HCEC 1CT (cell line): ENCODE measurements at places on chromosomes 2 and 18.

DNA sequence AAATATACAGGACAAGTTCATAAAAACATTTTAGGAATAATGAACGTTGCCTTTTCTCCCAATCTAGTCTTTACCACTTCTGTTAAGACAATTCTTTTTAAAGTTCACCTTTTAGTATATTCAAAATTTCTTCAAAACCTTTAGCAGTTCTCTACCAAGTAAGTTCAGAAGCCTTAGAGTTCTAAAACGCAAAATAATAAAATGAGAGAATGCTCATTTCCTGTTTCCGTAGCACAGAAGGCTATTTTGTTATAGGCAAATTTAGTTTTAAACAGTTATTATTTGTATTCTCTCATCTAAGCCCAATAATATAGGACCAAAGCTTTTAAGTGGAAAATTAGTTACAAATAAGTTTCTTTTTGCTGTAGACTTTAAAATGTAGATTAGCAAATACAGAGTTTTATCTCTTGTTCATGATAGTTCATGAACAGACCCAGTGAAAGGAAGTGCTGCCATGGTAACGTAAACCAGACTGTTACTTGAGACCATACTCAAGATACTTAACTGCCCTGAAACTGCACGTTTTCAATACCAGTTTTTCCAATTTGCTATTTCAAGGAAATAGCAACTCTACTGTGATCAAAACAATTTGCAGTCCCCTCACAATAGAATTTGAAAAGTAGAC lies 173.1 kb upstream of the STON1 start:
- DNase-seq: no peak

- no peak for DNase-seq
These were observed 7.6 kb downstream of the POU3F3 start for GRCh38 chr2:104861351-104862057.

- DNase-seq: no peak
These were observed 95.2 kb downstream of the NAB1 start for GRCh38 chr2:190744041-190744440.

GRCh38 chr2:44582363-44583008 lies 220.7 kb downstream of the CAMKMT start:
- DNase-seq: peak; percentile 55

DNA sequence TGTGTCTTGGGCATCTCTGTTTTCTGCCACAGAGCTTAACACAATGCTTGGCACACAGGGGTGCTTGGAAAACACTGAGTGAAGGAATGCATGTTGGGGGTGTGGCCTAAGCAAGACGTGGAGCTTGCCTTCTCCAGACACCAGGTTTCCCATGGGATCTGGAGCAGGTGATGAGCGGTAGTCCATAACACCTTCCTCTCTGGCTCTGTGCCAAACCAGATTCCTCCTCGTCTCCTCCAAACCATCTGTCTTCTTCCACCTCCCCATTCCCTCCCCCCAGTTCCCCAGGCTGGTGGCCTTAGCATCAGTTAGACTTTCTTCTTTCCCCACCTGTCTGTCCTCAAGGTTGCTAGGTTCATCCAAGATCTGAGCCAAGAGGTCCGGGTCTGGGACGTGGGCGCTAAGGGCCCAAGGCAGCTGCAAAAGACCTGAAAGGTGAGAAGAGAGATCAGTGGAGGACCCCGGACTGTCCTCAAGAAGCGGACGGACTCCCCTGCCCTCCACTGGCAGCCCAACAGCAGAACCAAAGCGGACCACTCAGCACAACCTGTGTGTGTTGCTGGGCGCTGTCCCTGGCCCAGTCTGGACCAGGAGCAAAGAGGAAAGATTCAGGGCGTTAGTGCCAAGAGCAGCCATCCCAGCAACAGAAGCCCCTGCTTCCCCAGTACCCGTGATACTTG lies 1.2 kb upstream of the ITM2C start:
- DNase-seq: no peak

DNA sequence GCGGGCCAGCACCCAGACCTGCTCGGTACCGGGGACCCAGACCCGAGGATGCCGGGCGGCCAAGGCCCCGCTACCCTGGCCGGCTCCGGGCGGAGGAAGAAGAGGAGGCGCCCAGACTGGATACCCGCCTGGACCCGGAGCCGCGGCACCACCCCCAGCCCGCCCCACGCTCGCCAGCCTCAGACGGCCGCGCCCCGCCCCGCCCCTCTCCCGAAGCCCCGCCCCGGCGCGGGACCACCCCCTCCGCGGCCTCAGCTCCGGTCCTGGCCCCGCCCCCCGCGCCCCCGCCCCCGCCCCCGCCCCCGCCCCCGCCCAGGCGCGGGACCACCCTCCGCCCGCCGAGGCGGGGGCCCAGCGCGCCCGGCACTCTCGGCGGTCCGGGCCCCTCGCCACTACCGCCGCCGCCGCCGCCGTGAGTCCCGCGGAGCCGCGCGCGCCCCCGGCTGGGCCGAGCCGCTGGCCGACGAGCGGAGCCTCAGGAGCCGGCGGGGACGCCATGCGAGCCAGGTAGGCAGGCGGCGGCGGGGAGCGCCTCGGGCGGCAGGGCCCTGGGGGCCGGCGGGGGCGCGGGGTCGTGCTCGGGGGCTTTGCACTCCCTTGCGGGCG lies at the start of gene SH3BP4:
Gene SH3BP4 (plus strand): TSS at position 354 of the 606 bp plus-strand sequence. CDS start 82,986 bp downstream, outside the sequence.
- DNase-seq: peak; percentile 78

DNA sequence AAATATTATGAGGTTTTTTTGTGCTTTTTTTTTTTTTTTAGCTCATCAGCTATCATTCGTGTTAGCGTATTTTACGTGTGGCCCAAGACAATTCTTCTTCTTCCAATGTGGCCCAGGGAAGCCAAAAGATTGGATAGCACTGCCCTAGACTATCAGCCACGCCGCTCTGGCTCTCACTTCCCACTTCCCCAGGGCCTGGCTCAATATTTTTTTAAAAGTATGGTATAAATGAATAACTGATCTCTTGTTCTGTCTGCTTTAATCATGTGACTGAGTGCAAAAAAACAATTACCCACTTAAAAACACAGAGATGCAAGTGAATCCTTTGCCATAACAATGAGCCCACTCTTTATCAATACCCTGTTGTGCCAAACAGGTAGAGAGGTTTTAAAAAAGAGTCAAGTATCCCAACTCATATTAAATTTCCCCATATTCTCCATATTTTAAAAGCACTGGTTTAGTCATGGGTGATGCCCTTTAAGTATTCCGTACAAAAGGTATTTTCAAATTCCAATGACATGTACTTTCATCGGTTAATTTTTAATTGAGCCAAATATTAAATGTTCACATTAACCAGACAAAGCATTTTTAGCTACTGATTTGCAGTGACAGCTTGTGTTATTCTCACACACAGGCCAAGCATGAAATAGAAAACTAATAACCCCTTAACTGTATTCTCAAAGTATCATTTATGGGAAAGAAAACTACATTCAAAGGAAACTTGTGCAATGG lies 12.6 kb downstream of the BCL2 start:
- DNase-seq: no peak

GRCh38 chr2:193847991-193848390 lies 1653.3 kb upstream of the TMEFF2 start:
- DNase-seq: no peak

GRCh38 chr2:20822535-20823490 lies at the start of gene LDAH:
Gene LDAH (minus strand): TSS chr2:20823101. CDS start chr2:20801463, 21,638 bp downstream.
- DNase-seq: peak; percentile 81

DNA sequence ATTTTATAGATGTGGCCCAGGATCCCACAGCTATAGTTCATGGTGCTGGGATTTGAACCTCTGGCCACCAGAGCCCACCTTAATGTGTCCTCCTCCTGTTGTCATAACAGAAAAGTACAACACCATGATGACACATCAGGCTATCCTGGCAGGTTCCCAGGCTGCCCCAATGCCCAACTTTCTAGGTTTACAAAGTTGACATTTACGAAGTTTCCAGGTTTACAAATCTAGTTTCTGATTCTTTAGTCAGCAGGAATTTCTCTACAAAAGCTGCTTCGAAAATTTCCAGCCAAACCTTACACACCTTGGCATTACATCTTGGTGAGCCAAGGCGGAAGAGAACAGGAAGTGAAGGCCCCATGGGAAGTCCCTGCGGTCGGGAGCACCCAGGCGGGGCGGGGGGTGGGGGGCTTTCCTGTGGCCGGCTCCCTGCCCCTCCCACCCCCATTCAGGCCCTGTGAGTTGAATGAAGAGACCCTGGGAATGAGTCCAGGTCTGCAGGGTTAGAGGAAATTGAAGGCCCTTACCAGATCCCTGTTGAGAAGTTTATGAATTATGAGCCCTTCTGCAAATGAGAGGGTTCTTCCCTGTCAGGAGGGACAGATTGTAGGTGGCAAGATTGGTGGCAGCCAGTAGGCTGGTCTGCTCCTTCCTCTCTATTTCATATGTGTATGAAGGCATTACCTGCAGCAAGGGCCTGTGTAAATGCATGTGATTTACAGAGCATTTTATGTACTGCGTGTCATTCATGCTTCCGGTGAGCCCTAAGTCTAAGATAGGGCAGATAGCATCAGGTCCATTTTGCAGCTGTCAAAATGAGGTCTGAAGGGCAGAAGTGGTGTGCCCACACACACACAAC lies 11.1 kb upstream of the IL1RN start:
- DNase-seq: no peak

GRCh38 chr18:67794521-67794920 lies 278.0 kb upstream of the DSEL start:
- DNase-seq: no peak

GRCh38 chr2:46365913-46366667 lies 68.9 kb downstream of the EPAS1 start:
- DNase-seq: peak; percentile 13

DNA sequence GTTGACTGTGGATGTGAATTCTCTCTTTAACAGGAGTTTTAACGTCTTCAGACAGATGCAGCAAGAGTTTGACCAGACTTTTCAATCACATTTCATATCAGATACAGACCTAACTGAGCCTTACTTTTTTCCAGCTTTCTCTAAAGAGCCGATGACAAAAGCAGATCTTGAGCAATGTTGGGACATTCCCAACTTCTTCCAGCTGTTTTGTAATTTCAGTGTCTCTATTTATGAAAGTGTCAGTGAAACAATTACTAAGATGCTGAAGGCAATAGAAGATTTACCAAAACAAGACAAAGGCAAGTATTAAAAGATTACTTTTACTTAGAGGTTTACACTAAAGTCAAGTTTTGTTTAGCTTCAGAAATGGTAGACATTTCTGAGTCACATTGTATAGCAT lies 30.2 kb upstream of the TYMS start:
- no peak for DNase-seq

DNA sequence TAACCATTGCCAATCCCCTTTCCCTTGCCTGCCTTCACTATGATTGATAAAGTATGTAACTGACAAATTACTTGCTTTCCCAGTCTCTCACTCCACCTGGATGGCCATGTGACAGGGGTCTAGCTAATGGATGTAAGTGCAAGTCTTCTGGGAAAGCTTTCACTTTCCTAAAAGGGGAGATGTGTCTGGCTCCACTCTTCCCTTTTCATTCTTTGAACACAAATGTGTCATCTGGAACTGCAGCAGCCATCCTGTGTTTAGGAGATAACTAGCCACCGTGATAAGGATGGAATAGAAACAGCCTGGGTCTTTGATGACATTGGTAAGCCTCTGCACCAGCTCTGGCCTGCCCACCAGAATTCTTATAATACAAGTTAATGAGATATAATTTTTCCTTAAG lies 38.2 kb downstream of the SNRPD1 start:
- DNase-seq: no peak

DNA sequence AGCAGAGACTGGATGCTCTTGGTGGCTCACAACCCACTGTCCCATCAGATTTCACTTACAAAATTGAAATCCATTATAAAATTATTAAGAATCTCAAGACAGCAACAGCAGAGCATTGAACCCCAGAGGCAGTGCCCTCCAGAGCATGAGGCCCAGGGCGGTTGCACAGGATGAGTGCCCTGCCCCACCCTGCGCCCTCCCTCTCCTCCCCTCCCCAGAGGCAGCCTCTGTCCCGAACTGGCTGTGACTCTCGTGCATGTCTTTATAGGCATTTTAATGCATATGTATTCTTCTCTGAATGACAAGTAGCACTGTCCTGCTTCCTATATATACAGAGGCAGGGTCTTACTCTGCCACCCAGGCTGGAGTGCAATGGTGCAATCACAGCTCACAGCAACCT lies 10.4 kb downstream of the MFSD2B start:
- DNase-seq: no peak

GRCh38 chr2:26892922-26893524 lies 45.1 kb downstream of the DPYSL5 start:
- DNase-seq: no peak

DNA sequence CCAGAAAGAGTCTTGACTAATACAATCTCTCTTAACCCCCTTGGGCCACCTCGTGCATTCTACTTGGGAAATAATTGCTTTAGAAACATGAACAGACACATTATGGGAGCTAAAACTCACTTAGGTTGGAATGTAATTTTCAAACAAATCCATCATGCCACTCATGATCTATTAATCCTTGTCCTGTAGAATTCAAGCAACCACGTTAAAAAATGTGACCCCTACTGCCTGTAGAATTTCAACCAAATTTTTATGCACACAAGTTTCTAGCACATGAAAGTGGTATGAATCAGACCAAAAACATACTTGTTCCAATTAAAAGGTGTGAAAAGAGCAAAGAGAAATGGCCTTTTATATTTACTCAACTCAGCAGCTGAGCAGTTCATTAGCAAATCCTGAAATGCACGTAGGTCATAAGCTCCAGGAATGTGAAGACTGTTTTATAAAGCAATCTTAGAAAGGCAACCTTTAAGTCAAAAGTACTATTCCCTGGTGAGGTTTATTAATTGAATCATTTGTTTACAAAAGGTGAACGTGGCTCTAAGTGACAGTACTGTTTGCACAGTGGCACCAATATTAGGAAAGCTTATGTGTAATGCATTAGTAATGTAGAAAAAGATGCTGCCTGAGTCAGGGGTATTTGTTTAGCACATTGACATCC lies 459.4 kb upstream of the UBE2E3 start:
- peak; percentile 80 for DNase-seq

- DNase-seq: peak; percentile 73
These were observed 243.9 kb downstream of the PRKCE start for GRCh38 chr2:45895241-45895861.

GRCh38 chr2:177078855-177079254 lies 133.7 kb upstream of the HNRNPA3 start:
- DNase-seq: no peak

- no peak for DNase-seq
These were observed 134.6 kb downstream of the TMEFF2 start for GRCh38 chr2:192060161-192060560.

- DNase-seq: no peak
These were observed 1.2 kb downstream of the M1AP start for GRCh38 chr2:74646834-74647482.

DNA sequence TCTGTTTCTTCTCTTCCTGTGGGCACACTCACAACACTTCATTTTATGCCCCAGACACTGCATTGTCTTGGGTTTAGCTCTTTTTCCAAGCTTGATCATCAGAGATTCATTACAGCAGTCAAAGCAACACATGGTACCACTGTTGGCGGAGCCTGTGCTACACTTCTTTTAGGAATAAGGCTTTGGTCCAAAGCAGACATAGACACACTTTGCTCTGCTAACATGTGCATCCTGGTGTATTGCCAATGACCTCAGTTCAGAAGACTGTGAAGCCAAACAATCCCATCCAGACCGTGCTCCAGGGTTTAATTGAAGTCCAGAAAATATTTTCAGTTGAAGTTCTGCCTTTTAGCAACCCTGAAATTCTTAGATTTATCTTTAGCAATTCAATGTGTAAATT lies 354.6 kb upstream of the RAB12 start:
- DNase-seq: no peak

- DNase-seq: no peak
These were observed 79.1 kb downstream of the DPP4 start for GRCh38 chr2:161994761-161995520.

GRCh38 chr2:113251118-113251517 lies 27.6 kb downstream of the PAX8 start:
- DNase-seq: no peak
